Renal cortical epithelial cell (primary cell): ENCODE measurements at places on chromosomes 5 and 9. TPM values are rescaled to one million over a fixed set of nuclear protein-coding genes. Genes with fewer than 3 reads are reported as not detected.

The WDR38 gene
- not detected in 2 replicates for total RNA-seq

The OR13J1 gene
- total RNA-seq = not detected in 2 replicates

The PCDHB6 gene
- total RNA-seq = 0.17 and 0.40 TPM in 2 replicates

The PJA2 gene
- 78.7 and 139 TPM in 2 replicates for total RNA-seq

The TMEFF1 gene
- total RNA-seq = 3.5 and 4.3 TPM in 2 replicates

The MLANA gene
- 0.05 TPM in 1 of 2 replicates, not detected in the other for total RNA-seq

The CKS2 gene
- total RNA-seq = 69.7 and 208 TPM in 2 replicates

The ANKRD31 gene
- total RNA-seq = under 0.01 and 0.25 TPM in 2 replicates

The OTULINL gene
- 0.94 and 1.0 TPM in 2 replicates for total RNA-seq

The FOXD4L6 gene
- total RNA-seq = 0.10 and 0.17 TPM in 2 replicates

DNA sequence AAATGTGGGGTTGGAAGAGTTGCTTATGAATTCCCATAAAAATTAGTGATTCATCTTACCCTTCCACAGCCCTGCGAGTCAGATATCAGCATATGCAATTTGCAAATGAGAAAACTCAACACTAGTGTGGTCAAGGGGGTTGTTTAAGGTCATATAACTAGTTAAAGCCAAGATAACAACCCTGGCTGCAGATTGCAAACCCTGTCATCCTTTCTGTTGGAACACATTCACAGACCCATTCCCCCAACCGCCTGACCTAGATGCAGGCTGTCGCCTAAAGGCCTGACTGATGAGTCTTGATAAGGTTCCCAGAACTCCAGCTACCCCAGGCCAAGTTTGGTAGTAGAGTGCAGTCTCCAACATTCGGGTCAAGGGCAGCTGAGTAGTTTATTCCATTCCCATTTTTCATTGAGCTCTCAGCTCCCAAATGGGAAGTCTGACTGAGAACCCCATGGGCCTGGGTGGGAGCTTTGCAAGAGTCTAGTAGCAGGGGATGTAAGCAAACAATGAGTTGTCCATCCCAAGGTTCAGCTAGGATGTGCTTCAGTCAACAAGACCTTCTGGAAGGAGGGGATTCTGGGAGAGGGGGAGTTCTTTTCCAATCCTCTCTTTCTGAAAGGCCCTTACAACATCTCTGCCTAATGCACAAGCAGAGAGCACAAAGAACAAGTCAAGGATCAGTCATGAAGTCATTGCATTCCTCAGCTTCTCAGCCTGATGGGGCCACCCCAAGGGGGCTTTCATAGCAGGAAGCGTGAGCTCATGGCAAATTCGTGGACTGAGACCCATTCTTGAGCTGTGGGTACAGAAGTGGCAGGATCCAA is 40.3 kb downstream of the ADAM19 start:
- no peak for DNase-seq

DNA sequence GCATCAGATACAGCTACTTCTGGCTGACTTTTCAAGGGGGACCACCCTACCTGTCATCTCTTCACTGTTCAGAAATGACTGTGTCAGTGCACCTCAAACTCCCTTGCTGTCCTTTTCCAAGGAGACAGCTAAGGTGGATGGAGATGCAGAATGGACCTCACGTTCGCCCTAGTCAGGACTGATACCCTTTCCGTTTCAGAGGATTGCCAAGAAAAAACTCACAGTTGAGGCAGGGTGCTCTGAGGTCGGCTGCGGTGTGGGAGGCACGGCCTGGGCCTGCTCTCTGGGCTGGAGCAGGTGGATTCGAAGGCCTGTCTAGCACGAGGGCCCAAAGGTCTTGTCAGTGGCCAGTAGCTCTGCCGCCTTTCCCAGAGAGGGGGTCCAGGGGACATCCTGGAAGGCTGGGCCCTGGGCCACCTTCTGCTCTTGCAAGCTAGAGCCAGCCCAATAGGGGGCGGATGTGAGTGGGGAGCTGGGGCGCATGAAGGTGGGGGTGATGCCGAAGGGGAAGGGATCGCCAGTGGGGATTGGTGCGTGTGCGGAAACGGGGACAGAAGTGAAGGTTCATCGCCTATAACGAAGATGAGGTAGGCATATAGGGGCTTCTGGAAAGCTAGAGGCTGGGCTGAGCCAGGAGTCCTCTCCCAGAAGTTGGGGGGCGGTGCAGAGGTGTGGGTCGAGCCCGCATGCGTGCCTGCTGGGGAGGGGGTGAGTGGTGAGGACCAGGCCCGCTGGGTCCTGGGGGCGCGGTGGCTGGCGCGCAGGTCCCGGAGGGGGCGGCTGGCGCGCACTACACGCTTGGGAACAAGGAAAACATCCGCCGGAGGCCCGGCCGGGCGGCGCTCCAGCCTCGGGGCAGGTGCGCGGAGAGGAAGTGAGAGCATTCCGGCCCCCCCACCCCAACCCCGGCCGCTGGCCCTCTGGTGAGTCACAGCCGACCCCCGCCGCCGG is 2.5 kb upstream of the MSMP start:
- DNase-seq = peak; percentile 39

DNA sequence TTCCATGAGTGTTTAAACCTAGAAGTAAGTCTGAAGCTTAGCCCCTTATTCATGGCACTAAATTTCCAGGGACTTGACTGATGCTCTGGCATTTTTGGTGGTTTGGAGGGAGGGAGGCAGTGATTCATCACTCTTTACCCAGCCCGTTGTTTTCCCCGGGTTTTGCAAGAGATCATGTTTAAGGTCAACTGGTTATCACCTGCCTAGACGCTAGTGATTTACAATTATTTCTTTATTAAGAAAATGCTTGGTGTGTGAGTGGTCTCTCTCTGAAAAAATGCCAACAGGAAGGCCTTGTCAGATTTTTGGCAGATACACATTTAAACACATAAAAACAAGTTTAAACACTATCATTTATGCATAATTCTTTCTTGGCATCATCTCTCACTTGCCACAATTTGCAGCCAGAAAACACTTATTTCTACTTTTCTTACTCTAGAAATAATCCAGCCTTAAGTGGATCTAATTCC is 737.9 kb upstream of the ZNF608 start:
- DNase-seq = peak; percentile 95

DNA sequence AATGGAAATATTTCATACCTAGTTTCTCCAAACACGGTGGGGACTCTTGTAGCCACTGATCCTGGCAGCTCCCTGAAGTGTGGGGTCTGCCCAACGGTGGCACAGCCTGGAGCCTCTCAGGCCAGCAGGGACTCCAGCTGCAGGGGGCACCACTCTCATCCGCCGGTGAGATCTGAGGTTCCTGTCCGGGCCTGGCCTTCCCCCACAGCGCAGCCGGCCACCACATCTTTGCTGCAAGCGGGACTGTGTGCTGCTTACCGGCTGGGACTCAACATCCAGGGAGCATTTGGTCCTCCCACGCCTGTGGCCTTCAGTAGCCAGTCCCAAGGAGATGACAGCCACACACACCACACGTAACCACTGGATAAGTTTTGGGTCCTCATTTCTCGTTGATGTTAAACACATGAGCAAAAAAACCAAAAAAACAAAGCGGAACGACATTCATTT is 7.7 kb upstream of the NKX2-5 start:
- DNase-seq = no peak

DNA sequence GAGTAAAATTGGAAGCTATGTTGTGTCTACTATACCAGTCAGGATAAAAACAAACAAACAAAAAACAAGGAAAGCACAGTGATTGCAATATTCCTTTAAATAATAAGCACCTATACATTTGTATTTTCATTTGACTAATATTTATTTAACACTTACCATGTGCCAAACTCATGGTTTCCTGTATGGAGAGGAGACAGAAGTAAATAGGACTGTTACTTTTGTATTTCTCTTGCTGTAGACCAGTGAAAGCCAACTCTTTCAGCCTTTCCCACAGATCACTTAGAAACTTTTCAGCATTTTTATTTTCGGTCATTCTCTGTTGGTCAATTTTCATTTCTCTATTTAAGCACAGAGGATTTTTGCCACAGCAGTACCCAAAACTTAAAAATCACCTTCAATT is 4.5 kb downstream of the CMYA5 start:
- no peak for DNase-seq

GRCh38 chr9:69582544-69583297 is 89.5 kb downstream of the APBA1 start:
- DNase-seq = no peak

DNA sequence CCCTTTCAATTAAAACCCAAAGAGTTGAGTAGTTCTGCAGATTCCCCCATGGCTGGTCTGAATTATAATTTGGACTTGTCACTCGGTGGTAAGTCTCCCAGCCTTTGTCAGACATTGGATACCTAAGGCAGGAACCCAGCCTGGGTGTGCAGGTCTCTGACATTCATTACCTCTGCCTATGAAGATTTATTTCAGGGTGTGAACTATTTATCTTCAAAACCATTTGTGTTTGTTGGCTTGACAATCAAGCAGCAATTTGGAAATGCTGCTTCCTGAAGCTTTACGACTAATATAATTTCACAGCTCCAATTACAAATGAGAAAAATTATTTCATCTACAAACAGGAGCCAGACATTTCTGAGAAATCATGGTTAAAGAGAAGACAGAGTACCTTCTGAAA is 160.5 kb downstream of the DOCK2 start:
- no peak for DNase-seq

- no peak for DNase-seq
Measured at GRCh38 chr9:71037521-71037920, 83.9 kb downstream of the TRPM3 start.

DNA sequence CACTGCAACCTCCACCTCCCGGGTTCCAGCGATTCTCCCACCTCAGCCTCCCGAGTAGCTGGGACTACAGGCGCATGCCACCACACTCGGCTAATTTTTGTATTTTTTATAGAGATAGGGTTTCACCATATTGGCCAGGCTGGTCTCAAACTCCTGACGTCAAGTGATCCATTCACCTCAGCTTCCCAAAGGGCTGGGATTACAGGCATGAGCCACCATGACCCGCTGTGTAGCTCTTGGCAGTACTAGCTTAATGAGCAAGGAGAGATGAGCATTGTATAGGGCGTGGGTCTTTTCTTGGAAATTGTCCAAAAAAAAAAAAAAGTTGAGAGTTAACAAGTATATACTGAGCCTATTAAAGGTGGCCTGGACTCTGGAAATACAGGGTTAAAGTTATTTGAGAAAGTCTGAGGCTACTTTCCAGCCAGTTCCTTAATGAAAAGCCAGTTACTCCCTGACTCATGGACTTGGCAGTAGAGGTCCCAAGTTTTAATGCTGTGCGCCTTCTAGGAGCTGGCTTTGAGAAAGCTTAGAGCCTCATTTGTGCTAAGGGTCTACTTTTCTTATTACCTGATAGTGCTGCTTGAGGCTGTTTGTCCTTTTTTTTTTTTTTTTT is 4.2 kb upstream of the FGF18 start:
- peak; percentile 30 for DNase-seq

DNA sequence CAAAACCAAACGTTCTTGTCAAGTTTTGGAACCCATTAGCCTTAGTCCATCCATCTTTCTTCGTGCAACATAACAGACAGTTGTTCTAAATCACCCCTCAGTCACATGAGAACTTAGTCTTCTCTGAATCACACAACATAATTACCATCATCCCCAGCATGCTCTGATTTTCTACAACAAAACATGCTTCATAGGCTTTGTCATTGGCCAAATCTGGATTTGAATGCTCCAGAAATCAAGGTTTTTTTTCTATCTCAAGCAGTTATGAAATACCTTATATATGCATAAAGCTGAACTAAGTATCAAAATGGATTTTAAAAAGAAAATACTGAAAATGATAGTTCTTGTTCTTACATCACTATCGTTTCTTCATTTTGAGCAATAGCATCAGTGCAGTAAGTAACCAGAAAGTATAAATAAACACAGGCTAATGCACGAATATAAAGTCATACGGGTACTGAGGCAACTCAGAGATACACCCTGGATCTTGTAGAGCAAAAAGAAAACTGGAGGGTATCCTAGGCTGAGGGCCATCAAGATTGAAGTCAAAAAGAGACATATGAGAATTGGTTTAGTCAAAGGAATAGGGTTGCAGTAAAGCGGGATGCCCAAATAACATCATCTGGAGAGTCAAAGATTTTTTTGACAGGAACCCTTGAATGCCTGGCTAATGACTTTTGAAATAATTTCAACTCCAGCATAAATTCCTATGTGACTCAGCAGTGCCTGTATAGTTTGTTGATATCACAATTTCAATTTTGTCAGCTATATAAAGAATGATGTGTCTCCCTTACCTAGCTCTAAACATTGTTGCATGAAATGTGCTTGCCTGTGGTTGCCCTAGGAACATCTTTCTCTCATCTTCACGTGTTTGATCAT is 164.7 kb downstream of the ADAMTSL1 start:
- no peak for DNase-seq

- no peak for DNase-seq
Measured at GRCh38 chr5:67619235-67619634, 422.6 kb upstream of the CD180 start.

- no peak for DNase-seq
Measured at GRCh38 chr9:13143281-13143680, 136.2 kb downstream of the MPDZ start.

- DNase-seq = peak; percentile 82
Measured at GRCh38 chr5:92945605-92946097, 635.4 kb downstream of the NR2F1-AS1 start.

DNA sequence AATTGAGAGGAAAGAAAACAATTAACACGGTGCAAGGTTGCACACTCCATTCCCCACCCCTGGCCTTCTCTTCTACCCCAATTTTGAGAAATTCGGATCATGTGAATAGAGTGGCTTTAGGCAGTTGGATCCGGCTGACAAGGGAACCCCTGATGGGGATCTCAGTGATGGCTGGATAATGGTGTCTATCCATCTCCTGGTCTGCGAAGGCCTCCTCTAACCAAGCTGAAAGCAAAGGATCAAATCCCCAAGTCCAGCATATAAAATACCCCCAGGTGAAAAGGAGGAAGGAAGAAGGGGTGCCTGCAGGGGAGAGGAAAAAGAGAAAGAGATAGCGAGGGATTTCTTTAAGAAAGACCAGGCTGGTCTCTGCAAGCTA is 16.0 kb downstream of the NR2F1 start:
- no peak for DNase-seq

- no peak for DNase-seq
Measured at GRCh38 chr5:43699910-43700309, 96.9 kb downstream of the NNT start.

DNA sequence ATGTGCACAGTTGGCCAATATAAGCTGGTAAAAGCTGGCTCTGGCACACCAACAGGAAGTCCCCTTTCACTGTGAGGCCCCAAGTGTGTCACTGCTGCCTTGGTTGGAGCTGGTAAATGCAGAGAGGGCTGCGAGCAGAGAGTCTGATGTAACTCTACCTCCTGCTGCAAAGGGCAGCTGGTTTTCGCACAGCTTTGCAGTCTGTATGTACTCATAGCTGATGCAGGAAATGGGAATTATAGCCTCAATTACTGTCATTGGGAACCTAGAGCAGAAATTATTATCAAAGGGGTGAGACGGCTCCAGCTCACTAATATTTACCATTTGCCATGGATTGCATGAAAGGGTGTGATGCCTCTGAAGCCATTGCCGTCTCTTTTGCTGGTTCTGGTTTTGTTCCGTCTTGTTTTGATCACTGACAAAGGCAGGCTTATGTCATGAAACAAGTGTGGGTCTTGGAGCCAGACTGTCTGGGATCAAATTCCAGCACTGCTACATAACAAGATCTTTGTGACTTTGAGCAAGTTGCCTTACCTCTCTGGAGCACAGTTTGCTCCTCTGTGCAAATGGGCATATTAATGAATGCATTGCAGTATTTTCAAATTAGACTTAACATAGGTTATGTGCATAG is 124.3 kb upstream of the SLC25A48 start:
- no peak for DNase-seq

GRCh38 chr9:110146373-110146772 is 61.6 kb downstream of the C9orf152 start:
- DNase-seq = peak; percentile 80

GRCh38 chr9:91359734-91360470 is 1.8 kb downstream of the AUH start:
- peak; percentile 22 for DNase-seq
